ENCODE measurements at places on chromosomes 3 and 15.

GRCh38 chr3:195241592-195242355 lies 29.2 kb downstream of the XXYLT1 start:
- no peak for DNase-seq

GRCh38 chr3:45939341-45939771 lies 3.9 kb upstream of the CXCR6 start:
- DNase-seq, result no peak

- DNase-seq, result peak; percentile 57
These were observed 67.1 kb upstream of the MCTP2 start for GRCh38 chr15:94164202-94164807.

DNA sequence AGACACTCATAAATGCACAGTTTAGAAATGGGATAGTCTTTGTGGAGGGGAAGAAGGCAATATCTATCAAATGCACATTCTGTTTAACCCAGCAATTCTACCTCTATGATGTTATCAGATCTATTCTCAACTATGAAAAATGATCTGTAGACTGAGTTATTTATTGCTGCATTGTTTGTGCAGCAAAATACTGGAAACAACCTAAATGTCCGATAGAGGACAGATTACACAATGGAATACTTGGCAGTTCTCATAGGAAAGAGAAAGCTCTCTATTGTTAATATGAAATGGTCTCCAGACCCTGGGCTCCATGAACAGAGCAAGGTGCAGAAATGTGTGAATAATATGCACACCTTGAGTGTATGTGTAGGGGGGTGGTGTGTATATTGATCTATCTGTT lies 49.0 kb upstream of the SELENOK start:
- no peak for DNase-seq

- DNase-seq, result no peak
These were observed 64.5 kb downstream of the FEM1B start for GRCh38 chr15:68341760-68342725.

DNA sequence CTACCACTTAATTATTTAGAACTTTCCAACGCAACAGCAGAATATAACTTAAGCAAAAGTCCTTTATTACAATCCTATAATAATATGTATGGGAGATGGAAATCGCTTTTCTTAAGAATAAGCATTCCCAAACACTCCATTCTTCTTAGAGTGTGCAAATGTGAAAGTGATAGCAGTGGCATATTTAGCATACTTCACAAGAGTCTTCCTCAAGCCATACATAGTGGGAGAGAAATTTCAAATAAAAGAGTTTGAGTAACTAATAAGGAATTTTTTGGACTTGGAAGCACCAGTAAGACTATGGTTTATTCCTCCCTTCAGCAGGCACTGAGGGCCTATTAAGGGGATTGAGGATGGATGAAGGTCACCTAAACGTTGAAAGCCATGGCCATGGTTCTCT lies 22.1 kb upstream of the BNC1 start:
- DNase-seq, result no peak

DNA sequence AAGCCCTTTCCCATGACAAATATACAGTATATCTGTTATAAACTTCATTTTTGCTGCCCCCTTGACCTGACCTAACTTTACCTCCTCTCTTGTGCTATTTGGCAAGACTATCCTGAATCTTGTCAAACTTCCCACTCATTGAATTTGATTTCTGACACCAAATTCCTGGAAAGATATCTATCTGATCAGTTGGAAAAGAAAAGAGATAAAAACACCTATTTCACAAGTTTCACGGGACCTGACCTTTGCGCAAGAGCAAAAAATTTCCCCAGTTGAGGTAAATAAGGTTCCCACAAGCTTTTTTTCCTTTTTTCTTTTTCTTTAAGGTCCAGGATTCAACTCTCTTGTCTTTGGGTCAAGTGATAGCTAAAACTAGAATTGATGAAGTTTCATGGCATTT lies 189.2 kb upstream of the LPP start:
- no peak for DNase-seq

- DNase-seq, result no peak
These were observed 116.9 kb downstream of the RORA start for GRCh38 chr15:61112231-61112630.

Measured in iPS DF 6.9 (cell line).